Activated T-cell treated with anti-CD3 and anti-CD28 coated beads for 48 hours (primary cell): ENCODE measurements at places on chromosomes 6 and 20.

DNA sequence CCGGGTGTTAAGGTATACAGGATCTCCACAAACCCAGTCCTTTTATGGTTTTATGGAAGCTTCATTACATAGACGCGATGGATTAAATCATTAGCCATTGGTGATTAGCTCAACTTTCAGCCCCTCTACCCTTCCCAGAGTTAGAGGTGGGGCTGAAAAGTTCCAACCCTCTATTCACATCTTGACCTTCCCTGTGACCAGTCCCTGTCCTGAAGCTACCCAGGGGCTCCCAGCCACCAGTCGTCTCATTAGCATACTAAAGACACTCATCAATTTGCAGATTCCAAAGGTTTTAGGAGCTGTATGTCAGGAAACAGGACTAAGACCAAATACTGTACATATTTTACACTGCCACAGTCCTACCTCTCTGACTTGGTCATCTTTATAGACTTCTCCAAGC lies 21.0 kb downstream of the KHDC1L start:
- no peak for DNase-seq

DNA sequence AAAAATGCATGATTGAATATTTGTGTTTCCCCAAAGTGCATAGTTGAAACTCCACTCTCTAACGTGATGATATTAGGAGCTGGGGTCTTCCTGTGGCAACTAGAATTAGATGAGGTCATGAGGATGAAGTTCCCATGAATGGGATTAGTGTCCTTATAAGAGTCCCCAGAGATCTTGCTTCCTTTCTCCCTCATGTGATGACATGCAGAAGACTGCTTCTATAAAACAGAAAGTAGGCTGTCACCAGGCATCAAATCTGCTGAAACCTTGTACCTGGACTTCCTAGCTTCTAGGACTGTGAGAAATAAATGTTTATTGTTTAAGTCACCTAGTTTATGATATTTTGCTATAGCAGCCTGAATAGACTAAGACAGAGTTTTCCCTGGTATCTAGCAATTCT lies 586.5 kb upstream of the EPHA7 start:
- no peak for DNase-seq

DNA sequence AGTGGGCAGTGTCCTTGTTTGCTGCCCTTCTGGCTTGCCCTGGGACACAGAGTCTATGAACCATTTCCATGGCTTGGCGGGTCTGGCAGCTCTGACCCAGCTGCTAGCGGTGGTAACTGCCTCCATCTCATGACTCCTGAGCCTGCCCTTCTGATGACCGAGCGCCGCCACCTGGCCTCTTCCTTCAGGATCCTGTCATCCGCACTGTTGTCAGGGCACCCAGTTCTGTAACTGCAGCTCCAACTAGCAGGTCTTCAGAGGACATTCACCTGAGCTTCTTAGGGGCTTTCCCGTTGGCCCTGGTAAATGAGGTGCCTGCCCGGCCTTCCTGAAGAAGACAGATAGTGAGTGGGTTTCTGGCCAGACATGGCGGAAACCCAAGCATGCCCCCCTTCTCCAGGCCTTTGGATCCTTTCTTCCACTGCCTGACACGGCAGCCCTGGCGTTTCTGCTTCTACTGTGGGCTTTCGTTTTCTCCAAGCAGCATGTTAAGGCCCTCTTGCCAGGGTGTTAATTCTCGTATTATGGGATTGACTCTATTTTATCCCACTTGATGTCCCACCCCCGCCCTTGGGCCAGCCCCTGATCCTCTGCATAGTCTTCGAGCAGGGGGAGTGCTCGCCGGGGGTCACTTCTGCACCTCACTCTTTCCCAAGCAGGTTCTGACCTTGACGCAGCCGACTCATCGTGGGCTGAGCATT lies 24.7 kb downstream of the PACSIN1 start:
- no peak for DNase-seq

DNA sequence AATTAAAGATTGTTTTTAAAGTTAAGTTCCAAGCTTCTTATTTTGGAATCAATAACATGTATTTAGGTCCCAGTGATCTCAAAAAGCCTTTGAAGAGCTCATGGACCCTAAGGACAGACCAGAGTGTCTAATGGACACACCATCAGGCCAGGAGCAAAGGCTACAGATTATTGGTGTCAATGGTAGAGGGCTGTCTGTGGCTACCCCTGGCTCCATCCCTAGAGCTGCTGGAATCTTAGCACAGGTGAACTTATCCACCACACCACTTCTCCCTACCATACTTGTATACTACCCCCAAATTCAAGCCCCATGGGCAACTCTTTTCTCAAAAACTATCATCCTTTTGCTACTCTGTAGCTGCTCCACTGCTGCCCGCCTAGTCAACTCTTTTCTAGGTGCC lies 79.4 kb upstream of the BEND6 start:
- no peak for DNase-seq

GRCh38 chr6:30826961-30827342 lies 57.4 kb upstream of the DDR1 start:
- no peak for DNase-seq
